Activated naive CD4-positive, alpha-beta T cell treated with anti-CD3 and anti-CD28 coated beads for 36 hours (primary cell): ENCODE measurements at places on chromosomes 16 and 17.
A peak's percentile ranks its signal among the peaks of the same experiment; 100 is the strongest.

DNA sequence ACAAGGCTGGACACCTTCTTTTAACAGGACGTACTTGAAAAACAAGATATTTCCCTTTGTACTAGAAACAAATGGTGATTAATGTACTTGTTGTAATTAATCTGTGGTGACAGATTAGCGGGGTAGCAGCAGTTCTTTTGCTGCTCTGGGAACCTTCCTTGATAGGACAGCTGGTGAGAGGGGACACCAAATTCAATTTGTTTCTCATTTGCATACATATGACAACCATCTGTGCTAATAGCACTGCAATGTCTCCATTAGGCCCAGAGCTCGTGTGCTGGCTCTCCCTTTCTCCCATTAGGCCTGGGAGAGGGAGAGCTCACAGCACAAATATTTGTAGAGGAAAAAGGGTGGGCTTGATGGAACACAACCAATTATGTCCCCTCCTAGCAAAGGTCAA, 221.0 kb upstream of the HS3ST3A1 start:
- no peak for DNase-seq

DNA sequence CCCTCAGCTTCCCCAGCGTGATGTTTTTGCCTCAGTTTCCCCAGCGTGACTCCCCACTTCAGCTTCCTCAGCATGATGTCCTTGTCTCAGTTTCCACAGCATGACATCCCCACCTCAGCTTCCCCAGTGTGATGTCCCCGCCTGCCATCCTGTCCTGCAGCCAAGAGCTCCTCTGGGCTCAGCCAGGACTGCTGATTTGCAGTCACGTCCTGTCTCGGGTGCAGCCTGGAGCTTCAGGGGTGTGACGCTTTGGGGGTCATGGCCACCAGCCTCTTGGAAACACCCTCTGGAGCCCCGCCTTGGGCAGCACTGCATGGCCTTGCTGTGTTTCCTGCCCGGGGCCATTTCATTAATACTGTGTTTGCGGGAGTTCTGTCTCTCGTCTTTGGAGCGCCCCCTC, 16.5 kb upstream of the NUDT16L1 start:
- peak; percentile 17 for DNase-seq

- no peak for DNase-seq
Observed at GRCh38 chr16:75271441-75272096, 20.1 kb upstream of the BCAR1 start.

DNA sequence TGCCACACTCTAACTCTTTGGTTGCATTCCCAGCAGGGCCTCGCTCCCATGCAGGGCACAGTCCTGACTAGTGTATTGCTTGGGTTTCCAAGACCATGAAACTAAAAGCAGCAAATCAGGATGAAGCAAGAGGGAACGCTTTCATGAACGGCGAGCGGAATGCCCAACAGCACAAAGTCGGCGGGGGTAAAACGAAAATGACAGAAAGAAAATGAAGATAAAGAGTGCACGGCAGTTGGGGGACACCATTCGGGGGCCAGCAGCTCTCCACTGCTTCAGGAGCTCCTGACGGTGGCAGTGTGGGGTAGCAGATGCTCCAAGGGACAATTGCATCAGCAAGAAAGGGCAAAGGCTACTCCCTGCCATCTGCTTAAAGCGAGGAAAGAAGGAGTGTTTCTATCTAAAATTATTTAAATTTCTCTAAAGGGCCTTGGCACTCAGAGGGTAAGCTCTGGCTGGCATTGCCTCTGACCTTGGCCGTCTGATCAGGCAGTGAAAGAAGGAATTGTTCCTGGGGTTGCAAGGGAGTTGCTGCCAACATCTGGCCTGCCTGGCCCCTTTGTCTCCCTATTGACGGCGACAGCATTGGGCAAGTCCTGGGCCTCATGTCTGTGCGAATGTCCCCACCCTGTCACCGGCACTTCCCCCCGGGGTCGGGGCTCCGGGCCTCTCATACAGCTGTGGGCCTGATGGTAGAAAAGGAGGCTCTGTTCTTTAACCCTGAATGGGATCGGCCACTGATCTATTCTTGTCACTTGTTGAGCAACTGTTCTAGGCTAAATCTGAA, 138.2 kb downstream of the CMIP start:
- DNase-seq, result no peak

GRCh38 chr17:48541577-48542113, 3.3 kb downstream of the HOXB2 start:
- peak; percentile 63 for DNase-seq

DNA sequence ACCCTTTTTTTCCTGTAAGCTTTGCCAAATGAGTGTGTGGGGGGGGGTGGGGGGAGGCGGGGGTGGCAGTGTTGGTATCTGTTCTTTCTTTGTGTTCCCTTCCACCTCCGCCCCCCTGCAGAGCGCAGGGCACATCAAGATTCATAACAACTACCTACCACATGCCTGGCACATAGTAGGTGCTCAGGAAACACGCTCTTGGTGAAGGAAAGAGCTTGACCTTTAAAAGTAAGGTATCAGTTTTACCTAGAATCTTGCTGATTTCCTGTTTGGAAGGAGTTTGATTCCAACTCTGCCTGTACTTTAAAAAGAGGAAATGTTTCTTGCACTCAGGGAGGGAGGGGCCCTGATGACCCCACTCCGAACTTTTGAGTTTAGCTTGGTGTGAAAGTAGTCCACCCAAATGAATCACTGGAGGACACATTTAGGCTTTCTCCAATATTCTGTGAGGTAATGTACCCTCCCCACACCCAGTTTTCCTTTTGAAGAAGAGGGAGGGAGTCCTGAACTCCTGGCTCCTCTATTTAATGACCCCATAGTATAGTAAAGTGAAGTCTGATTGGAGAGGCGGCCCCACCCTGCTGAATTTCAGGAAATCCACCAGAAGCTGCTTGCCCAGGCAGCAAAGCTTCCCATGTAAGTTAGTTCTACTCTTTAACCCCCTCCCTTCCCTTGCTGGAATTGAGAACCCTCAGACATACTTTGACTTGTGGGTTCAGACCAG, 560 bp upstream of the FAM20A start:
- DNase-seq, result no peak

DNA sequence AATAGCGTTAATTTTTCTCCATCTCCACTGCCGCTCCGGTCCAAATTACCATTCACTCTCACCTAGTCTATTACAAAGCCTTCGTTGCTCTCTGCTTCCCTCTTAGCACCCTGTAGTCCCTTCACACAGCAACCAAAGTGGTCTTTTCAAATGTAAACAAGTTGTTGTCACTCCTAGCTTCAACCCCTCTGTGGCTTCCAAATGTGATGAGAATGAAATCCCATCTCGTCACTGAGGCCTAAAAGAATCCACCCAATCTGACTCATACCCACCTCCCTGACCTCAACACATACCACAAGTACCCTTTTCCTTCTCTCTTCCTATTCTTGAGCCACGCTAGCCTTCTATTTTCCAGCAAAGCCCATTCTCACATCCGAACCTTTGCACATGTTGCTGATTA, 2.2 kb upstream of the PELP1 start:
- no peak for DNase-seq

- DNase-seq, result no peak
Observed at GRCh38 chr17:67030641-67031040, 13.7 kb upstream of the CACNG1 start.
